Stimulated activated CD4-positive, alpha-beta T cell treated with anti-CD3 and anti-CD28 coated beads, Interleukin-1b, Interleukin-23, amount 100 ng/mL, for 1 hour (primary cell): ENCODE measurements at places on chromosomes 16 and 17.

GRCh38 chr17:58316260-58316960 lies 12.2 kb downstream of the TSPOAP1 start:
- DNase-seq = no peak

- DNase-seq = no peak
Observed at GRCh38 chr17:81494626-81495377, 17.8 kb downstream of the ACTG1 start.

GRCh38 chr17:20925954-20926353 lies 116.9 kb downstream of the USP22 start:
- no peak for DNase-seq

DNA sequence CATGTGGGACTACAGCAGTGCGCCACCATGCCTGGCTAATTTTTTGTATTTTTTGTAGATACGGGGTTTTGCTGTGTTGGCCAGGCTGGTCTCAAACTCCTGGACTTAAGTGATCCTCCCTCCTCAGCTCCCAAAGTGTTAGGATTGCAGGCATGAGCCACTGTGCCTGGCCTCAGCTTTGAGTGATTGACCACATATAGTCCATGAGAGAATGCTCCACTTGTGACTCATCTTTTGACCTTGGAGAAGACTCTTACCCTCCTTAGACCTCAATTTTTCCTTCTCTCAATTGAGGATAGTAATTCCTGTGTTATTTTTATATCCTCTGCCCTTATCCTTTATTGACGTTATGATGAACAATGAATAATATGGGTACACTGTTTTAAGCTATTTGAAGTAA lies 30.9 kb upstream of the DUSP14 start:
- DNase-seq = no peak

DNA sequence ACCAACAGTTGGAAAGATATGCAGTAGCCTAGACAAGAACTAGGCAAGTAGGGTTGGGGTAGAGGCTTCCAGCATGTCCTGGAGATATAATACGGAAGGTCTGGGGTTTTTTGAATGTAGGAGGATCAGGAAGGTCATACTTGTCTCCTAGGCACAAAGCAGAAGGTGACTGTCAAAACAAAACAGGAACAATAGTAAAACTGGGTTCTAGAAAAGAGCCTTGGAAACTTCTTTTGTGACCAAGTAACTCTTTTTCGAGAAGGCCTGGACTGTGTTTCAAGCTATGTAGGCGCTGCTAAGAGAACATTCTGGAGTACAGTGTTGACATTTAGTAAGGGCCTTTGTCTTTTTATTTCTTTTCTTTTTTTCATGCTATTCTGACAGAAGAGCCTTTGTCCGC lies 26.9 kb upstream of the TENT4B start:
- no peak for DNase-seq

DNA sequence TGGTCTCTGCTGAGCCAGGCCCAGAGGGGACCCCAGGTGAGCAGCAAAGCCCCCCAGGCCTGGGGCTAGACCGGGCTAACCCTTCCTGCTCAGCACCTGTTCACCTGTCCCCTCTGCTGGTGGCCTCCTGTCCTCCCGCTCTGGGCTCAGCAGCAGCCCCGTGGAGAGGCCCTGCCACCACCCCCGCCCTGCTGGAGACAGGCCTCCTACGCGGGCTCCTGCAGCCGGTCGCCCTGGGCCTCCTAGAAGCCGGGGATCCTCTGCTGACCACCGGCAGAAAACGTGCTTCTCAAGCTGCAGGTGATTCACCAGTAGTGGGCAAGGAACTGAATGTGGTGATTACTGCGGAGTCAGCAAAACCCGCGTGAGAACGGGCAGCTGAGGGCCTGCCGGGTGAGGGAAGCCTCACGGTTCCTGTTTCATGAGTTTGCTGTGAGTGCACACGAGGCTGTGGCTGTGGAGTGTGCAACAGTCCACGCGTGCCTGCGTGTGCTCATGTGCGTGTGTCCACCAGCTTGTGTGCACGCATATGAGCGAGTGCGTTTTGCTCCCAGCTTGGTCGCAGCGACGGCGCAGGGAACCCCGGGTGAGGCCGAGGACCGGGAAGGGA lies 792 bp downstream of the SECTM1 start:
- DNase-seq = no peak

- DNase-seq = no peak
Observed at GRCh38 chr17:46191322-46192188, 1.7 kb downstream of the KANSL1 start.

- DNase-seq = no peak
Observed at GRCh38 chr16:65377195-65377594, 255.3 kb upstream of the CDH11 start.

DNA sequence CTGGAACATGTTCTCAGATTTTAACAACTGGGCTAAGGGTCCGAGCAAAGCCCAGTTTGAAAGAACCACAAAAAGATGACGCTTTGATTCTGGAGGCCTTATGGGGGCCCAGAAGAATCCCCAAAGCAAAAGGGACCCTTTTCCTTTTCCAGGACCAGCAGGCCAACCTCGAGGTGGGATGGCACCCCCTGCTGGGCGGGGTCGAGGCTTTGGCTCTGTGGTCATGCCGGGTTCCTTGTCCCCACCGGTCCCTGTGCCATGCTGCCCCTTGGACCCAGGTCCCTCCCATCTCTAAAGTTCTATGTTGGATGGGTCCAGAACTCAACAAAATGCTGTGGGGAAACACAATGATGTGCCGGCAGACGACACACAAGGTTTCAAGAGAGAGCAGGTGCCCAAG lies 30.9 kb downstream of the TMEM204 start:
- no peak for DNase-seq

- no peak for DNase-seq
Observed at GRCh38 chr16:27951489-27952120, 111.9 kb downstream of the GSG1L start.

GRCh38 chr16:84820305-84820684 lies 510 bp downstream of the CRISPLD2 start:
- no peak for DNase-seq

DNA sequence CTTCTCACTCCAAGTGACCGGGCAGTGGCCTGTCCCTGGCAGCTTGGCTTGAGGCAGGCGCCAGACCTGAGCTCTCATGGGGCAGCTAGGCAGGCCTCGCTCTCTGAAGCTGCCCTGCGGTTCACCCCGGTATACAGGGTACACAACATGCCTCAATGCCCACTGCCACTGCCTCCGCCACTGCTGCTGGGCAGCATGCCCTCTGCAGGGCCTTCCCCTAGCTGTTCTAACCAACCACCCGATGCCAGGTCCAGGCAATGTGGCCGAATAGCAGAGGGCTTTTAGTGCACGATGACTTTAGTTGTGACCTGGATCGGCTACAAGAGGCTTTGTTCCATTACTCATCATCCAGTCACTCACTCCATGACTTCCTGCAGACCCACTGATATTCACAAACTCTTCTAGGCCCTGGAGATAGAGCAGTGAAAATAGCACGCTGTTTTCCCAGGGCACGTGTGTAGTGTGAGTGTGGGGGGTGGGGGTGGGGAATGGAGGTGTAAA lies 19.7 kb downstream of the CDC42EP4 start:
- no peak for DNase-seq

- no peak for DNase-seq
Observed at GRCh38 chr17:38900978-38901656, 24.3 kb upstream of the LASP1NB start.

DNA sequence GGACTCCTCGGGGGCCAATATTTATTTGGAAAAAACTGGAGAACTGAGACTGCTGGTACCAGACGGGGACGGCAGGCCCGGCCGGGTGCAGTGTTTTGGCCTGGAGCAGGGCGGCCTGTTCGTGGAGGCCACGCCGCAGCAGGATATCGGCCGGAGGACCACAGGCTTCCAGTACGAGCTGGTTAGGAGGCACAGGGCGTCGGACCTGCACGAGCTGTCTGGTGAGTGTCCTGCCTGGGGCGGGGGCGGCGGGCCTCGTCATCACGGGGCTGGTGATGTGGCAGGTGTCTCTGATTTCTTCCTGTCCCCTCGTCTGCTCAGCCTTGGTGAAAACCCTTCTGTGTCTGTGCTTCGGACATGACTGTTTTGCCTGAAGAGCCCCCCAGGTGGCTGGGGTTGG lies 5.7 kb downstream of the METRNL start:
- DNase-seq = no peak

DNA sequence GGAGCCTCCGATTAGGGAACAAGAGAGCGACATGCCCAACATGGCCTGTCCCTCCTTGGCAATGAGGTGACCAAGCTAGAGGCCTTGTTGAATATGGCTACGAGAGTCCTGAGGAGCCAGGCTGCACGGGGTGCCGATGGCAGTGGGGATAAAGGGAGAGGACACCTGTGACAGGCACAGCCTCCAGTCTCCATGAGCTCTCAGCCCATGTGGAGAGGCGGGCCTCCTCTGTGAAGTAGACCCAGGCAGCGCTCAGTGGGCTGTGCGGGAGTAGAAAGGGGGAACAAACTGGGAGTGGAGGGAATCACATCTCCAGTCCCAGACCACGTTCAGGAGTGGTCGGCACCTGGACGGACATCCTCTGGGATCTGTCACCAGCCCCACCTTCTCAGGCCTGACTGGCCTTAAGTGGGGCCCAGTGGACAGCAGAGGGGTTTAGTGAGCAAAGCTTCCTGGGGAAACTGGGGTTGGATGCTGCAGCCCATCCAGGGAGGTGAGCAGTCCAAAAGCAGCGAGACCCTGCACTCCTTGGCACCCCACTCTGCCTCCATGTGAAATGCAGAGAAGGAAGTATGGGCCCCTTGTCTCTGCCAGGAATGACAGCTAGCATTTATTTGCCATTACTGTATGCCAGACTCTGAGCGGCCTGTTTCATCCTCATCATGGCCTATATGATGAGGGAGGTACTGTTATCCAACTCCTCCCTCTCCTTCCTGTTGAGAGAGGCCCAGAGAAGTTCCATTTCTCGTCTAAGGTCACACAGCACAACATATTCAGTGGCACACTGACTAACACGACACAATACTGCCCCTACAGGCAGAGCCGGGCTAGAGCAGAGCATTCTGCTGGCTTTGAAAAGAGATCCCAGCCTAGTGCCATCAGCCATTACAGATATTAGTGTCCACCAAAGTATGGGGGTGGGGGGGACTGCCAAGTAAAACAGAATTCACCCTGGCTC lies 4.5 kb upstream of the TMEM92 start:
- no peak for DNase-seq
